ENCODE measurements at places on chromosomes 13 and 19. TPM values are rescaled to one million over a fixed set of nuclear protein-coding genes. Genes with fewer than 3 reads are reported as not detected.
A peak's percentile ranks its signal among the peaks of the same experiment; 100 is the strongest.

DNA sequence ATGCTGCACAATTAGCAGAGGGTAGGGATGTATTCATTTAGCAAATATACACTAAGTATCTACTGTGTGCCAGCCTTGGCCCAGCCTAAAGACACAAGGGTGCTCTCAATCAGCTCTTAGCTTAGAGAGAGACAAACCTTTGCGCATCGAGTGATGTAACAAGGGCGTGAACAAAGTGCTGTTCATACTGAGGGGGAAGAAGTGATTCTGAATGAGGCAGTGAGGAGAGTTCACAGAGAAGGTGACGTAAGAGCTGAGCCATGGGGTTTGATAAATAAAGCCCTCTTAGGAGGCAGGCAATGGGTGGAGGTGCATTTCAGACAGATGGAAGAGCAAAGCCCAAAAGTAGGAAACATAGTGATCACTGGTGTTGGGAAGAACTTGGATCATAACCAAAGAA lies 68.5 kb downstream of the FLT1 start:
- H3K36me3 ChIP-seq = no peaks in the 10 kb centered on the region
- no peaks in the 10 kb centered on the region for H3K4me1 ChIP-seq
- H3K27ac ChIP-seq = no peak overlapping the region
- DNase-seq = no peak

DNA sequence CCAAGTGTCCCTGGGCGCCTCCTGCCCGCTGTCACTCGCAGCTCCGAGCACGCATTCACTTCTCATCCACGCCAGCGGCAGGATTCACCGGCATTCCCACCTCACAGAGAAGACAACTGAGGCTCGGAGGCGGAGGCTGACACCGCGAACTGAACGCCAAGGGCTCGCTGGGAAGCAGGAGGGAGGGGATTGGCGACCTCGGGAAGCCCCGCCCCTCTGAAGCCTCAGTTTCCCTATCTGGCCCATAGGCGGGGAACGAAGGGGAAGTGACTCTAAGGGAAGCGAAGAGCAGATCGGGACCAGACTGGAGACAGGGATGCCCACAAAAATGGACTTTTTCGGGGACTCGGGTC lies 256 bp downstream of the MICOS13 start:
- H3K36me3 ChIP-seq = no peaks in the 10 kb centered on the region
- peak overlapping the region; percentile 92 for H3K4me3 ChIP-seq
- DNase-seq = no peak
- H3K4me1 ChIP-seq = peaks cover 25% of the 10 kb centered on the region

Gene ATXN8OS
- not detected for total RNA-seq

DNA sequence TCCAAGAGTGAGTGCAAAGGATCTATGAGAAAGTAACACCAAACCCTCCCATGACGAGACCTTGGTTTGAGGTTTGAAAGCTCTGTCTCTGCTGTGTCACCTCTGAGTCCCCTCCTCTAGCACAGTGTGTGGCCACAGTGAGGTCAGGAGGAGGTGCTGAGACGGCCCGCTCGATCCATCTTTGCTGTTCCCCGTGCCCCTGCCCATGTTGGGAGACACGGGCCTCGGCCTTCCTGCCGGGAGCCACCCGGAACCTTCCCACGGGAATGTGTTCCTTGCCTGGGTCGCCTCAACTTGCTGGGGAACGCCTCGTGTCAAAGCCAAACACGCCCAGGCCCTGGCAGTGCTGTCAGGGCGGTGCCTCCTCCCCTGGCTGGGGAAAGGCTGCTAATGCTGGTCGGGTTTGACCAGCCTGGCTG lies 10.1 kb downstream of the NANOS3 start:
- no peak overlapping the region for H3K27ac ChIP-seq
- peaks cover 39% of the 10 kb centered on the region for H3K4me1 ChIP-seq
- no peaks in the 10 kb centered on the region for H3K36me3 ChIP-seq
- DNase-seq = no peak
- H3K27me3 ChIP-seq = peaks cover 2% of the 10 kb centered on the region

Gene UHRF1
- 77.7 TPM for total RNA-seq

Gene ZNF563
- 19.5 TPM for total RNA-seq

Gene TEKTIP1
- total RNA-seq = not detected

DNA sequence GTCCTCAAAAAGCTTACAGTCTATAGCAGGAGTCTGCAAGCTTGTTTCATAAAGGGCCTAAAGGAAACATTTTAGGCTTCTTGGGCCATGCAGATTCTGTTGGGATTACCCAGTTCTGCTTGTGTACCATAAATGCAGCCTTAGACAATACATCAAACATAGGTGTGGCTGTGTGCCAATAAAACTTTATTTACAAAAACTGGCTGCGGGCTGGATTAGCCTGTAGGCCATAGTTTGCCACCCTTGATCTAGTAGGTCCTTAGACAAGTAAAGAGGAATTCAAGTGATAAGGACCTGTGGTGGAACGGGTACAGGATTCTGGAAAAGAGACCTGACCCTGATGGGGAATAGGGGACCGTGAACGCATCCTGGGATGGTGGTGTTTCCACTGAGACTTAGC lies 51.9 kb downstream of the ESD start:
- peaks cover 9% of the 10 kb centered on the region for H3K4me1 ChIP-seq
- no peak overlapping the region for H3K4me3 ChIP-seq
- H3K27ac ChIP-seq = no peak overlapping the region
- DNase-seq = no peak
- H3K36me3 ChIP-seq = peaks cover 28% of the 10 kb centered on the region
- H3K27me3 ChIP-seq = no peaks in the 10 kb centered on the region

DNA sequence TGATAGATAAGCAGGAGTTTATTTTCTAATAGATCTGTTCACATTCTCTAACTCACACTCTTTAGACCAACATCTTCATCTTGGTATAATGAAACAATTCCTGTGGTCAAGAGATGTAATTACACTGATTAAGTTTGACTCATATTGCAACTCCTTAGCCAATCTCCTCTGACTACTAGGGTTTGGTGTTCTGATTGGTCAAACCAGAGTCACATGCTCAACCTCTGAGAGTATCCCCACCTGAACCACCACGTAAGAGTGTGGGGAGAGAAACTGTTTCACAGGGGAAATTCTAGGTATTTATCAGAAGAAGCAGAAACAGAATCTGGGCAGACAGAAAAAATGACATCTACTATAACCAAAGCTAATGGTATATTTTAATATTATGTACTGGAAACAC lies 42.4 kb downstream of the UQCRFS1 start:
- H3K4me1 ChIP-seq = no peaks in the 10 kb centered on the region
- no peak overlapping the region for H3K4me3 ChIP-seq
- no peak overlapping the region for H3K27ac ChIP-seq
- DNase-seq = no peak
- no peaks in the 10 kb centered on the region for H3K27me3 ChIP-seq

- peaks cover 3% of the 10 kb centered on the region for H3K27me3 ChIP-seq
- no peak overlapping the region for H3K4me3 ChIP-seq
- H3K36me3 ChIP-seq = no peaks in the 10 kb centered on the region
- H3K4me1 ChIP-seq = no peaks in the 10 kb centered on the region
- H3K27ac ChIP-seq = no peak overlapping the region
Measured at GRCh38 chr13:112247471-112248405, 128.4 kb upstream of the SPACA7 start.

GRCh38 chr13:63910511-63910910 lies 2494.9 kb upstream of the PCDH20 start:
- no peaks in the 10 kb centered on the region for H3K4me1 ChIP-seq
- peaks cover 5% of the 10 kb centered on the region for H3K27me3 ChIP-seq
- no peak overlapping the region for H3K27ac ChIP-seq
- H3K4me3 ChIP-seq = no peak overlapping the region

Gene ABCA7
- total RNA-seq = 1.3 TPM

DNA sequence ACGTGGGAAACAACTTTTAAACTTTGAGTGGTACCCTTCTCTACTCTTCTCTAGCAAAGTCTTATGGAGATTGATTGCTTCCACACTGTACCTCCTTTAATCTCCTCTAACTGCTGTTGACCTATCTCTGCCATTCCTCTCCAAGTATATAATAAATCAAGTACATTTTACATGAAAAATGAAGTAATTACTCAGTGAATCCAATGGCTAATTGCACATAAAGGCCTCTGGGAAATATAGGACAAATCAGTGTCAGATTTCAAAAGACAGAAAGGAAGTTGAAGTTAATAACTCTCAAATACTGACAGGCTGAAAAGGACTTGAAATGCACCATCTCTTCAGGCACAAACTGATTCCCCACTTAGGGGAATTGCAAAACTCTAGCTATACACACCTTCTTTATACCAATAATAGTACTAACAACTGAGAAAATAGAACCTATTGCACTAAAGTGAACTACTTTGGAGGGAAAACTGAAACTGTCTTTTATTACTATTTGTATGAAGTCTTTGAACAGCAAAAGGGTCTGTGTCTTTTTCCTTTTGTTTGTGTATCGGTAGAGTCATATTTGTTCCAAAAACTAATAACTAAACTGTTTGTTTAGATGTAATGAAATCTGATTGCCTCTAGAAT lies 701.1 kb downstream of the PCDH9 start:
- H3K4me3 ChIP-seq = no peak overlapping the region
- H3K36me3 ChIP-seq = no peaks in the 10 kb centered on the region
- H3K4me1 ChIP-seq = no peaks in the 10 kb centered on the region
- no peak for DNase-seq
- no peak overlapping the region for H3K27ac ChIP-seq
- no peaks in the 10 kb centered on the region for H3K27me3 ChIP-seq

DNA sequence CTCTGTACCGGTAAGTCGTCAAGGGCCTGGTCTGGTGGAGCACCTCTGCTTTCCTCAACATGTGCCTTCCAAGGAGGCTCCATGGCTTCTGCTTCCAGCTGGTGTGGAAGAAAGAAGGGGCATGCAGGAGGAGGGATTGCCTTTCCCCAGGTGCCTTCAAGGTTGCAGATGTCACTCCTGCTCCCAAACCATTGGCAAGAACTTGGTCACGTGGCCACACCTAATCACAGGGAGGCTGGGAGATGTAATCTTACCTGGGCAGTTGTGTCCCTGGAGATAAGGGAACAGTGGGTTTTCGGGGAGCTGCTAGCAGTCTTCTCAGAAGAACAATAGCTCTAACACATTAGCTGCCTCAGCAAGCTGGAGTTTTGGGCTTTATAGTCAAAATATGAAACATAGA lies 9.7 kb upstream of the GPR18 start:
- H3K27me3 ChIP-seq = no peaks in the 10 kb centered on the region
- H3K36me3 ChIP-seq = peaks cover 1% of the 10 kb centered on the region
- DNase-seq = no peak
- H3K27ac ChIP-seq = no peak overlapping the region

DNA sequence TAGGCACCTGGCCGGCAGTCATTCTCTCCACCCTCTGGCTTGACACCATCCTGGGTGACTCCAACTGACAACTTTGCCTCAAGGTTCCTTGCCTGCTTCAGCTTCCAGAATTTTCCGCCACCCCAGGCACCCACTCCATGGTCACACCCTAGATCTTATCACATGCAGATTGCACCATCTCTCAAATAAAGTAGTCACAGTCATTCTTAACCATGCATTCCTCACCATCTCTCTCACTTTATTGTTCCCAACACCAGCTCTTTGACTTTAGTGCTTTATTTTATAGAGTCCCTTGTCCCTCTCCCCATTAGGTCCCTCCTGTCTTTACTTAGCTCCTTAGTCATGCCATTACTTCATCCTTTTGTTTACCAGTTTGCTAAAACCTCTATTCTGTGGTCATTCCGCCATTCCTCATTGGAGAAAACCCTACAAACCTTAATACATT lies 351.7 kb downstream of the SPRY2 start:
- no peak for DNase-seq
- no peaks in the 10 kb centered on the region for H3K4me1 ChIP-seq
- H3K36me3 ChIP-seq = no peaks in the 10 kb centered on the region
- no peak overlapping the region for H3K27ac ChIP-seq
- H3K4me3 ChIP-seq = no peak overlapping the region
- H3K27me3 ChIP-seq = no peaks in the 10 kb centered on the region

GRCh38 chr19:1938071-1938470 lies 2.9 kb upstream of the CSNK1G2 start:
- peaks cover 41% of the 10 kb centered on the region for H3K4me1 ChIP-seq
- H3K4me3 ChIP-seq = no peak overlapping the region
- no peaks in the 10 kb centered on the region for H3K27me3 ChIP-seq
- no peaks in the 10 kb centered on the region for H3K36me3 ChIP-seq
- no peak overlapping the region for H3K27ac ChIP-seq

DNA sequence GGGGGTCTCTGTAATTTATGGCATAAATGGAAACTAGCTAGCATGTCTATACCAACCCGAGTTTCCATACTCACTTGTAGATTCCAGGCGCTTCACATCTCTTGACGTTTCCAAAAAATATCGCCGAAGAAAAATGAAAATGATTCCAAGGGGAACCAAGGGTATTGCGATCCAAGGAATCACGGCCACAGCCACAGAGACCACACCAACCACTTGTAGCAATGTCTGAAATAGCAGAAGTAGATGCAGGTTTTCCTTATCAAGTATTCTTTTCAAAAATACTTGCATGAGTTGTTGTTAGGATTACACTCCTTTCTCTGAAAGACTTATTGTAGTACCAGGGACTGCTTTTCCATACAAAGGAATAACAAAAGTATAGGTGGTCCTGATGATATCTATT lies 218.2 kb downstream of the ABCC4 start:
- H3K4me3 ChIP-seq = no peak overlapping the region
- no peaks in the 10 kb centered on the region for H3K27me3 ChIP-seq
- DNase-seq = no peak
- no peaks in the 10 kb centered on the region for H3K4me1 ChIP-seq
- no peak overlapping the region for H3K27ac ChIP-seq
- H3K36me3 ChIP-seq = no peaks in the 10 kb centered on the region

Gene RPS16
- 790 TPM for total RNA-seq

Gene SIGLEC14
- total RNA-seq = 0.09 TPM

DNA sequence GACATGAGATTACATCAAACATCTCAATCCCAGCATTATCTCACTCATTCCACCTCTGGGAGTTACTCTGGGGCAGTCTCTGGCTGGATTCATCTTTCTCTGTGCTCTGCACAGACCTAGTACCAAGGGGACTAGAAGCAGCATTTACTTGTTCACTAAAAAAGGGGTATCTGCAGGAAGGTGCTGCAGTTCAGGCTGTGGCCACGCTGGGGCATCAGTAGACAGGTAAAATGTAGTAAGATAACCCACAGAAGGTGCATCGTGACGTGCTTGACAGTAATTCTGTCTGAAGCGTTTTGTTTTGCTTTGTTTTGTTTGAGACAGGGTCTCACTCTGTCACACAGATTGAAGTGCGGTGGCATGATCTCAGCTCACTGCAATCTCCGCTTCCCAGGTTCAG lies 29.3 kb downstream of the ZNF564 start:
- H3K27me3 ChIP-seq = no peaks in the 10 kb centered on the region
- no peaks in the 10 kb centered on the region for H3K4me1 ChIP-seq
- H3K36me3 ChIP-seq = peaks cover 10% of the 10 kb centered on the region
- DNase-seq = peak; percentile 18

DNA sequence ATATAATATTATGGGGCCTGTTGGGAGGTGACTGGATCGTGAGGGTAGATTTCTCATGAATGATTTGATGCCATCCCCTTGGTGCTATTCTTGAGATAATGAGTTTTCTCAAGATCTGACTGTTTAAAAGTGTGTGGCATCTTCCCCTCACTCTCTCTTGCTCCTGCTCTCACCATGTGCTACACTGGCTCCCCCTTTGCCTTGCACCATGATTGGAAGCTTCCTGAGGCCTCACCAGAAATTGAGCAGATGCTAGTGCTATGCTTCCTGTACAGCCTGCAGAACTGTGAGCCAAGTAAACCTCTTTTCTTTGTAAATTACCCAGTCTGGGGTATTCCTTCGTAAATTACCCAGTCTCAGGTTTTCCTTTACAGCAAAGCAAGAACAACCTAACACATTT lies 1.8 kb upstream of the ZNF599 start:
- peaks cover 12% of the 10 kb centered on the region for H3K4me1 ChIP-seq
- no peak overlapping the region for H3K27ac ChIP-seq
- no peaks in the 10 kb centered on the region for H3K27me3 ChIP-seq
- H3K36me3 ChIP-seq = no peaks in the 10 kb centered on the region
- no peak overlapping the region for H3K4me3 ChIP-seq

Data from HepG2 (cell line).